ENCODE measurements at places on chromosomes 5 and 9. TPM values are rescaled to one million over a fixed set of nuclear protein-coding genes. Genes with fewer than 3 reads are reported as not detected.

ABLIM3 gene
- 63.5 TPM for total RNA-seq

PAPPA gene
- total RNA-seq = 80.3 TPM

LRRC26 gene
- not detected for total RNA-seq

HMMR gene
- total RNA-seq = 2.3 TPM

ADAM19 gene
- total RNA-seq = 8.0 TPM
